ENCODE measurements at places on chromosomes 11 and 22.
A peak's percentile ranks its signal among the peaks of the same experiment; 100 is the strongest.

- no peak for DNase-seq
Observed at GRCh38 chr11:112831969-112832766, 129.1 kb upstream of the NCAM1 start.

GRCh38 chr11:32034680-32035079 lies 56.2 kb upstream of the RCN1 start:
- DNase-seq: no peak

GRCh38 chr11:86115542-86116385 lies 46.9 kb upstream of the PICALM start:
- DNase-seq: no peak

DNA sequence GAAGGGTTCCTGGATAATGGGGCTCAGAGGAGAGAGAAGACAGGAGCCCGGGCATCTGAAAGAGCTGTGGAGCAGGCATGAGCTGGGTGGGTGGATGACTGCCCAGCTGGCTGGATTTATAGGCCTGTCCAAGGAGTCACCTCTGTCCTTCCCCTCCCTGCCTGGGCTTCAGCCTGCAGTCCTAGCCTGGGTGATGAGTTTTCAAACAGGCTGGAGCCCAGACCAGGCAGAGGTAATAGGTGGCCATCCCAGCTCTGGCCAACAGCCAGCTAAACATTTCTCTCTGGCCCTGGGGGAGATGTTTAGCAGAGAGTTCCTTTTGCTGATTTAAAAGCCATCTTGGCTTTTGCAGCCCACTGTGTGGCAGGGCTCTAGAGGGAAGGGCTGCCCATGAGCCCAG lies 5.4 kb downstream of the C11orf96 start:
- no peak for DNase-seq

- DNase-seq: no peak
Observed at GRCh38 chr11:45644981-45645889, 20.2 kb downstream of the CHST1 start.

GRCh38 chr22:46619830-46620501 lies at the start of gene GRAMD4:
Gene GRAMD4, plus strand, starts transcription at chr22:46620386. Its CDS starts 6,414 bp downstream, at chr22:46626800.
- DNase-seq: peak; percentile 34

- no peak for DNase-seq
Observed at GRCh38 chr11:69918938-69919650, 99.9 kb upstream of the FGF3 start.

DNA sequence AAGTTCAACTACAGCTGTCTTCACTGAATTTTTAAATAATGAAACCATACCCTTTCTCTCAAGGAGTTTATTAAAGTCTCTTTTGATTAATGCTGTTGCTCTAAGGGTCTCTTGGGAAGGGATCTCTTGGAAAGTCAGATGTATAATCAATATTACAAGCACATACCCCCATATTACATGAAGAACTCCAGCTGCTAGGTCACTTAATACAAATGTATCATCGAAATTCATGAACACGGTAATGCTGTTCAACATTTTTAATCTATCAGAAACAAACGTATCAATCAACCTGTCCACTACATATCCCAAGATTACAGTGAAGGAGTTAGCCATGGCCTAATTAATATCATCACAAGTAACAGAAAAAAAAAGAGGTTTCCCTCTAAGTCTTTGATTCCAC lies 383.2 kb upstream of the ARHGAP42 start:
- no peak for DNase-seq

DNA sequence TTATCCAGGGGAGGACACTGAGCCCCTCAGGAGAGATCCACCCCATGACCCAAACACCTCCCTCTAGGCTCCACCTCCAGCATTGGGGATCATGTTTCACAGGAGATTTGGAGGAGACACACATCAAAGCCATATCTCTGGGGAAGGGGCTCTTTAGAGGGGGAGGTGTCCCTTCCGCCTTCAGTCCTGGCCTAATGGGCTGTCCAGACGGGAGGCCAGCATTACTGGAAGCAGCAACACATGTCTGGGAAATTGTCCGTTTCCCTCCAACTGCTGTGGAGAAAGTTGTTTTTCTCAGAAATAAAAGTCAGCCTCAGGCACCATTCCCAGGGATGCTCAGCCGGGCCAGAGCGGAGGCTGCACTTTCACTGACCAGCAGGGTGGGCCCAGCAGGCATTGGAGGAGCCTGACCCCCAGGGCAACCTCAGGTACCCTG lies 9.5 kb downstream of the CACNA1I start:
- DNase-seq: no peak

GRCh38 chr22:37896939-37897338 lies 9.2 kb upstream of the MICALL1 start:
- no peak for DNase-seq

GRCh38 chr22:41713004-41713403 lies 13.7 kb downstream of the MEI1 start:
- no peak for DNase-seq

- DNase-seq: peak; percentile 96
Observed at GRCh38 chr11:31810779-31811647, at the start of gene PAX6. Gene PAX6, minus strand, starts transcription at chr11:31811322. Its CDS starts 4,911 bp downstream, at chr11:31806411.

DNA sequence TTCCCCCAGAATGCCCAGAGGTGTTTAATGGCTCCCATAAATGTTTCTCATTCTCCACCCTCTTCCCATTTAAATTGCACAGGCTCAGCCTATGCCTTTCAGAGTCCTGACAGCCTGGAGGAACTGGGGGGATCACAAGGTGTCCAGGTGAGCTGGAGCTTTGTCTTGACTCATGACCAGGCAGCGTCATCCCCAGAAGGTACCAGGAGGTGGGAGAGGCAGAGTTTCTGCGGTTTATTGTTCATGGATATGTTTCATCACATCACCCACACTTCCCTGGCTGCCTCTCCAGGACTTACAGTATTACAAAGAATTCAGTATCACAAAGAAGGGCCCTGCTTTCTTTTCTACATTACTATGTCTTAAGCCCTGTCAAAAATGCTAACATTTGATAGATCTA lies 103.2 kb upstream of the GALNT18 start:
- DNase-seq: no peak

DNA sequence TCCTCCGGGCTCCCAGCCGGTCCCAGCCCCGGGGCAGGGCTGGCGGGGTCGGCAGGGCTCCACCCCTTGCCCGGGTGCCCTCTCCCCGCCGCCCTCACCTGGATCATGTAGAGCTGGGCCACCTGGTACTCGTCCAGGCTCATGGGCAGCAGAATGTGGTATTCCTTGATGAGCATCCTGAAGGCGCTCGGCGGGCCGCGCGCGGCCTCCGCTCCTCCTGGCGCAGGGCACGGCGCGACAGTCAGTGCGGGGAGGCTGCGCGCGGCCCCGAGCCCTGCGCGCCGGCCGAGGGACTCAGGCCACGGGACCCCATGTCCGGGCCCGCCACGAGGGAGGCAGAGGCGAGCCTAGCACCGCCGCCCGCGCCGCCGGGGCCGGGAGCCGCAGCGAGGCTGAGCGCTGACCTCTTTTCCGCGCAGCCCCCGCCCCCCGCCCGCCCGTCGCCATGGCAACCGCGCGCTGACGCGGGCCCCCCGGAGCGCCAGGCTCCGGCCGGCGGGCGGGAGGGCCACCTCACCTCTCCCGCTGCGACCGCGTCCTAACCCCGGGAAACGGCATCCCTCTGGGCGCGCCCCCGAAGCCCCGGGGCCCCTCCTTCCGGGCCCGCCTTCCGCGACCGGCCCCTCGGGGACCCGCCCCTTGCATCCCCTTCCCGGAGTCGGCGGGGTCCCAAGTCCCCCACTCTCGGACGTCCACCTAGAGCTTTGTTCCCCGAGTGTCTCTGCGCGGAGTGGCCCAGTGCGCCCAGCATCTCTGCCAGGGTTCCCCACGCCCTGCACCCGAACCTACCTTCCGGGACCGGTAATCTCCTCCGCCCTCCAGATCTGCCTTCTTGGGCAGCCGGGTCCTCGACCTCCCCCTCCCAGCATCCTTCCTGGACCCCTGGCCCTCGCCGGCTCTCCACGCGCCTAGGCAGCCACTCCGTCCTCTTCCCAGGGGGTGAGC lies 886 bp downstream of the PITPNM1 start:
- DNase-seq: no peak

- DNase-seq: no peak
Observed at GRCh38 chr11:128048121-128048520, 539.2 kb downstream of the ETS1 start.

GRCh38 chr11:78339483-78339882 lies 78.1 kb downstream of the GAB2 start:
- DNase-seq: no peak

- DNase-seq: no peak
Observed at GRCh38 chr11:85627332-85627997, at the start of gene DLG2. Gene DLG2, minus strand, starts transcription at chr11:85627344.

- DNase-seq: no peak
Observed at GRCh38 chr22:32340411-32340810, 17.3 kb upstream of the RFPL3 start.

DNA sequence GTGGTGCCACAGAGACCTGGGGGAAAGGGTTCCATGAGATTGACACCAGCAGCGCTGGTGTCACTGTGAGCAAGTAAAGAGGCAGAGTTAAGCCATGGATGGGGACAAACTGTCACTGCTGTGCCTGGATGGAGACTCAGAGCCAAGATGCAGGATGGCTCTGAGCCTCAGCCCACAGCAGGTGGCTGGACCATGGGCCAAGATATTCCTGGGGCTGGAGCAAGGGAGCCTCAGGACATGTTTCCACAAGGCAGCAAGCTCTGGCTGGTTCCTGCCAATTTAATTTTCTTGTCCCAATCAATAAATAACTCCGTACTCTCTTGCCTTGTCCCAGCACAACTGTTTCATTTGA lies 23.0 kb downstream of the MYO18B start:
- no peak for DNase-seq

DNA sequence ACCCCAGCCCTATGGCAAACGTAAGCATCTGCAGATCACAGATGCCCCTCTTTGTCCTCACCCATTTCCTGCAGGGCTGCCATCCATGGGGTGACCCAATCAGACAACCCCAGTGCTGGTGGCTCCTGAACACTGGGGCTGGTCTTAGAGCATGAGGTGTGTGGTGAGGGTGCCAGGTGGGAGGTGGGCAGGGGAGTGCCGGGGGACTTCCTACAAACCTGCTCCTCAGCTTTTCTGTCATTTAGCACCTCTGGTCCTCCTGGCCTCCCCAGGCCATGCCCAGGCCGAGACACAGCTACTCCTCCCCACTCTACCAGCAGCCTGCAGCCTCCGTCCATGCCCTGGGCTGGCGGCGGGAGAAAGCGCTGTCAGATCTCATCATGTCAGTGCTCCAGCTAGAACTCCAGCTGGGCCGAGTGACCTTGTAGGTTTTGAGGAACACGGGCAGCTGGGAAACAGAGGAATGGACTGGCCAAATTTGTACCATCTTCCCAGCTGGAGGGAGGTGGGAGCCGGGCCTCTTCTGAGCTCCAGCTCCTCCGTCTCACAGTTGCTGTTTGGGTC lies 157.7 kb upstream of the NECTIN1 start:
- DNase-seq: no peak

- no peak for DNase-seq
Observed at GRCh38 chr22:32699686-32700085, 101.8 kb upstream of the TIMP3 start.

DNA sequence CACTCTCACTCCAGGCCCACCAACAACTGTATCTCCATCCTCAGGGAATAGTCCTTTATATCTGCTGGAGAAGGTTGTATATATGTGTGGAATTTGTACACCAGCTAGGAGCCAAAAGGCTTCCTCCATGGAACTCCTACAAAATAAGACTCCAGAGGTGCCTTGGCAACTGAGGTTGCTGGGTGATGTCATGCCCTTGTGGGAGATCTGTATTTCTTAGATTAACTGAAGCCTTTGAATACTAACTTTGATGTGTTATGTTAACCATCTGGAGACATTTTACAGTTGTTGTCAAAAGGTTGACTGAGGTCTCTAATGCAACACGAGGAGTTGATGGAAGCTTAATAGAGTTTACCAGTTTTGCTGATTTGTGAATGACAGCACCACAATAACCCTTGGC lies 139.5 kb upstream of the TTC12 start:
- DNase-seq: peak; percentile 27

- DNase-seq: no peak
Observed at GRCh38 chr11:34425360-34425759, 13.4 kb upstream of the CAT start.

Data from DMS 273 treated with DMSO at 0.1 percent for 48 hours (cell line).